ENCODE measurements at places on chromosomes 1 and 21. TPM values are rescaled to one million over a fixed set of nuclear protein-coding genes. Genes with fewer than 3 reads are reported as not detected.

The NGF gene
- polyA plus RNA-seq: 0.57 TPM

- H3K4me1 ChIP-seq: no peaks in the 10 kb centered on the region
- H3K27ac ChIP-seq: no peak overlapping the region
- no peaks in the 10 kb centered on the region for H3K36me3 ChIP-seq
- no peaks in the 10 kb centered on the region for H3K27me3 ChIP-seq
These were observed 21.9 kb upstream of the NEK2 start for GRCh38 chr1:211697356-211697755.

GRCh38 chr1:101364370-101365120 is 127.7 kb downstream of the S1PR1 start:
- no peaks in the 10 kb centered on the region for H3K4me1 ChIP-seq
- H3K4me3 ChIP-seq: no peak overlapping the region
- no peaks in the 10 kb centered on the region for H3K36me3 ChIP-seq
- no peak for DNase-seq
- no peak overlapping the region for H3K27ac ChIP-seq

The FCRL2 gene
- 0.03 TPM for polyA plus RNA-seq

- peaks cover 61% of the 10 kb centered on the region for H3K36me3 ChIP-seq
- no peak overlapping the region for H3K27ac ChIP-seq
- H3K4me3 ChIP-seq: no peak overlapping the region
- no peaks in the 10 kb centered on the region for H3K27me3 ChIP-seq
- peaks cover 19% of the 10 kb centered on the region for H3K4me1 ChIP-seq
- no peak for DNase-seq
These were observed 3.6 kb downstream of the ADPRS start for GRCh38 chr1:36092166-36092797.

GRCh38 chr1:10906866-10907519 is 105.5 kb upstream of the TARDBP start:
- no peak overlapping the region for H3K4me3 ChIP-seq
- H3K4me1 ChIP-seq: no peaks in the 10 kb centered on the region

DNA sequence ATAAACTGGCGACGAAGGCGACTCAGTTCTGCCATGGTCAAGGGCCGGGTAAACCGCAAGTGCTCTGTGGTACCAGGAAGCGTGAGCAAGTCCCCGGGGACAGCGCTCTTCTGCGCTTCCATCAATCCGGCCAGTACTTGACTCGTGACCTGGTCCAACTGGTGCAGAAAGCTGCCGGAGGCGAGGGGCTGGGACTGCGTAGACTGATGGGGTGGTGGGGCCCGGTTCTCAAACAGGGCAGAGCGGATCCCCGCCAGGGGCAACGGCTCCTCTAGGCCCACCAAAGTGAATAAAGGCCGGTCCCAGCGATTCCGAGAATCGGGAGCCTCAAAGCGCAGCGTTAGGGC is 852 bp downstream of the KTI12 start:
- peaks cover 19% of the 10 kb centered on the region for H3K4me1 ChIP-seq
- peaks cover 14% of the 10 kb centered on the region for H3K36me3 ChIP-seq
- peak overlapping the region; percentile 92 for H3K4me3 ChIP-seq
- H3K27me3 ChIP-seq: no peaks in the 10 kb centered on the region
- peak; percentile 67 for DNase-seq

DNA sequence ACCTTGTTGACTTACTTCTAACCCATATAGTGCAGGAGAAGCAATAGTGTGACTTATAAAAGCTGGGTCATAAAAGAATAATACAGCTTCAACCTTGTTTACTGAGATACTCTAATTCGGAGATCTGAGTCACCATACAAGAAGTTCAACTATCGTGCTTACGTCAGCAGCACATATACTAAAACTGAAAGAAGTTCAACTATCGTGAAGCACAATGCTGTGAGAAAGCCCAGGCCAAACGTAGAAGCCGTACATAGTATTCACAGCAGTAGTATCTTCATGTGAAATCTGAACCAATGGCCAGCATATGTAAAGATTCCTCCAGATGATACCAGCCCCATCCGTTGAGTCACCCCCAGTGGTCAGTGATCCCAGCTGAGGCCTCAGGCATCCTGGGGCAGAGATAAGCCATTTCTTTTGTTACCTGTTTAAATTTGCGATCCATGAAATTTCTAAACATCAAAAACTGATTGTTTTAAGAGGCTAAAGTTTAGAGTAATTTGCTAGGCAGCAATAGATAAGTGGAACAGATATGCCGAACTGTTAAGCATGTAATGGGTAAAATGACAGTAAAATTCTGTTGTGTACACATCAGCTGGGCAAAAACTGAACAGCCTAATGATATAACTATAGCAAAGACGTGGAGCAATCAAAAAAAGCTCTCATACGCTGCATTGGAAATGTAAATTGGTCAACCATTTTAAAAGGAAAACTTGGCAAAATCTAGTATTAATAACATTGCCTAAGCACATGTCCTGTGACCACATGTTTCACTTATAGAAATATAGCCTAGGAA is 53.9 kb upstream of the SAMD13 start:
- no peak overlapping the region for H3K27ac ChIP-seq
- no peaks in the 10 kb centered on the region for H3K36me3 ChIP-seq
- no peaks in the 10 kb centered on the region for H3K27me3 ChIP-seq
- no peak for DNase-seq
- H3K4me3 ChIP-seq: no peak overlapping the region

The SAMSN1 gene
- 0.53 TPM for polyA plus RNA-seq

The COL16A1 gene
- 2.9 TPM for polyA plus RNA-seq

- no peak overlapping the region for H3K4me3 ChIP-seq
- H3K36me3 ChIP-seq: no peaks in the 10 kb centered on the region
- no peaks in the 10 kb centered on the region for H3K4me1 ChIP-seq
- H3K27ac ChIP-seq: no peak overlapping the region
- peaks cover 15% of the 10 kb centered on the region for H3K27me3 ChIP-seq
- DNase-seq: no peak
These were observed 6.4 kb upstream of the WNT3A start for GRCh38 chr1:228000416-228000815.

- H3K27me3 ChIP-seq: no peaks in the 10 kb centered on the region
- DNase-seq: no peak
- H3K36me3 ChIP-seq: no peaks in the 10 kb centered on the region
- no peaks in the 10 kb centered on the region for H3K4me1 ChIP-seq
- H3K4me3 ChIP-seq: no peak overlapping the region
- no peak overlapping the region for H3K27ac ChIP-seq
These were observed 431.0 kb downstream of the DPYD start for GRCh38 chr1:97489834-97490233.

DNA sequence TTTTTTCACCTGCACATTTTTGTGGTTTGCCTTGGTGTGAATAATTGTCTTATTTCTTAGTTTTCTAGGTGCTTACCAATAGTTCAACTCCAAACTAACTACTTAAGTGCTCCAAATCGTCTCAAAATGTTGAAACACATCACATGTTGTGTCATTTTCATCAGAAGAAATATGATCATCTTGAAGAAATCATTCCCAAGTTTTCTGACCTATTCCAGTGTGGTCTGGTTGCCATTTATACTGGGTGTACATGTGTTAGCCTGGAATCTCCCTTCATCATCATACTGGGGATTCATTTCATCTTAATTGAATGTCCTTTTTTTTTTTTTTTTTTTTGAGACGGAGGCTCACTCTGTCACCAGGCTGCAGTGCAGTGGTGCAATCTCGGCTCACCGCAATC is 67.0 kb downstream of the EIF2B3 start:
- no peak overlapping the region for H3K4me3 ChIP-seq
- H3K4me1 ChIP-seq: no peaks in the 10 kb centered on the region
- no peaks in the 10 kb centered on the region for H3K36me3 ChIP-seq
- DNase-seq: no peak
- H3K27ac ChIP-seq: no peak overlapping the region
- no peaks in the 10 kb centered on the region for H3K27me3 ChIP-seq

The AADACL4 gene
- not detected for polyA plus RNA-seq

The SDC3 gene
- polyA plus RNA-seq: 3.3 TPM

The NBPF10 gene
- polyA plus RNA-seq: 1.3 TPM

GRCh38 chr1:109152196-109152595 is 38.3 kb downstream of the ELAPOR1 start:
- H3K27ac ChIP-seq: no peak overlapping the region
- H3K4me3 ChIP-seq: no peak overlapping the region
- no peak for DNase-seq
- peaks cover 27% of the 10 kb centered on the region for H3K4me1 ChIP-seq
- no peaks in the 10 kb centered on the region for H3K36me3 ChIP-seq

- no peak for DNase-seq
- H3K27ac ChIP-seq: no peak overlapping the region
- H3K4me1 ChIP-seq: no peaks in the 10 kb centered on the region
- no peaks in the 10 kb centered on the region for H3K27me3 ChIP-seq
These were observed 271.7 kb upstream of the C1orf174 start for GRCh38 chr1:4171480-4172450.

GRCh38 chr1:73998348-73998959 is 199.5 kb downstream of the LRRIQ3 start:
- DNase-seq: no peak
- no peaks in the 10 kb centered on the region for H3K36me3 ChIP-seq
- no peaks in the 10 kb centered on the region for H3K27me3 ChIP-seq
- no peak overlapping the region for H3K27ac ChIP-seq
- no peak overlapping the region for H3K4me3 ChIP-seq

GRCh38 chr1:170204121-170204520 is 58.4 kb downstream of the NTMT2 start:
- H3K27ac ChIP-seq: no peak overlapping the region
- H3K36me3 ChIP-seq: no peaks in the 10 kb centered on the region
- no peak for DNase-seq
- H3K4me3 ChIP-seq: no peak overlapping the region
- H3K27me3 ChIP-seq: no peaks in the 10 kb centered on the region

The FAM131C gene
- polyA plus RNA-seq: 0.51 TPM

DNA sequence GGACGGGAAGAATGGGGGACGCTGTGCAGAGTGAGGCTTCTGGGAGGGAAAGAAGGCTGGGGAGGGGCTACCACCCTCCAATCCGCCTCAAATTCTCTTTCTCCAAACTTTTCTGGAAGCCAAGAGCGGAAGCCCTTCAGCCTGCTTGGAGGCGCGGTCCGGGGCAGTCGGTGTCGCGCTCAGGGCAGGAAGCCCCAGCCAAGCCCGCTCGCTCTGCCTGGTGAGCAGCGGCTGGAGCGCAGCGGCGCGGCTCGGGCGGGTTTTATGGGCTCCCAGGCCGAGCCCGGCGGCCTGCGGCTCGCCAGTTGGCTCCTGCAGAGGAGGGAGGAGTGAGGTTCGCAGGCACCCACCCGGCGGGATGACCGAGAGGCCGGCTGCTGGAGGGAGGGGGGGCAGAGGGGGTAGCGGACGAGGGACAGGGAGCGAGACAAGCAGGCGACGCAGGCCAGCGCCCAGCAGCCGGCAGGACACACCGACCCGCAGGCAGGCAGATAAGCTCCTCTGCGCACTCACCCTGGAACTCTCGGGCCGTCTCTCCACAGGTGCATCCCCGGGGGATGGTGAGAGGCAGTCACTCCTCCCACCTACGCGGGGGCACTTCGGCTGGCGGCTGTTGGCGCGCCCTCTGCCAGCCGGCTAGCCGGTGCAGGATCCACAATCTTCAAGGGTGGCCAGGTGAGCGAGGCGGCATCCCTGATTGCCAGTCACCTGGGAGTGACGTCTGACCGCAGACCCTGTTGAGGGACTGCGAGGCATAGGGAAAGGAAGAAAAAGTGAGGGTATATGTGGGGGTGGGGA is at the start of gene AVPR1B:
AVPR1B (minus strand) TSS at position 238 of the 798 bp plus-strand sequence. CDS start 498 bp downstream, outside the sequence.
- peak within 1 kb of the TSS; percentile 57 for H3K4me3 ChIP-seq
- H3K36me3 ChIP-seq: no peaks in the 10 kb centered on the region

The ASAP3 gene
- polyA plus RNA-seq: 13.3 TPM

The C4BPA gene
- polyA plus RNA-seq: not detected

GRCh38 chr1:165875604-165876003 is 48.2 kb downstream of the UCK2 start:
- H3K4me3 ChIP-seq: no peak overlapping the region
- no peak for DNase-seq
- H3K36me3 ChIP-seq: no peaks in the 10 kb centered on the region
- H3K27me3 ChIP-seq: no peaks in the 10 kb centered on the region
- peaks cover 10% of the 10 kb centered on the region for H3K4me1 ChIP-seq
- H3K27ac ChIP-seq: no peak overlapping the region

GRCh38 chr1:37601441-37601840 is 5.7 kb upstream of the GNL2 start:
- H3K4me3 ChIP-seq: no peak overlapping the region
- no peak for DNase-seq
- H3K36me3 ChIP-seq: no peaks in the 10 kb centered on the region
- no peak overlapping the region for H3K27ac ChIP-seq
- peaks cover 3% of the 10 kb centered on the region for H3K4me1 ChIP-seq
- no peaks in the 10 kb centered on the region for H3K27me3 ChIP-seq

- no peaks in the 10 kb centered on the region for H3K36me3 ChIP-seq
- H3K27ac ChIP-seq: no peak overlapping the region
- no peak for DNase-seq
- no peaks in the 10 kb centered on the region for H3K27me3 ChIP-seq
- no peaks in the 10 kb centered on the region for H3K4me1 ChIP-seq
These were observed 12.0 kb upstream of the LGR6 start for GRCh38 chr1:202181586-202181985.

GRCh38 chr1:7442036-7442435 is 329.1 kb upstream of the VAMP3 start:
- H3K27me3 ChIP-seq: no peaks in the 10 kb centered on the region
- no peak for DNase-seq
- no peak overlapping the region for H3K27ac ChIP-seq
- no peaks in the 10 kb centered on the region for H3K4me1 ChIP-seq

DNA sequence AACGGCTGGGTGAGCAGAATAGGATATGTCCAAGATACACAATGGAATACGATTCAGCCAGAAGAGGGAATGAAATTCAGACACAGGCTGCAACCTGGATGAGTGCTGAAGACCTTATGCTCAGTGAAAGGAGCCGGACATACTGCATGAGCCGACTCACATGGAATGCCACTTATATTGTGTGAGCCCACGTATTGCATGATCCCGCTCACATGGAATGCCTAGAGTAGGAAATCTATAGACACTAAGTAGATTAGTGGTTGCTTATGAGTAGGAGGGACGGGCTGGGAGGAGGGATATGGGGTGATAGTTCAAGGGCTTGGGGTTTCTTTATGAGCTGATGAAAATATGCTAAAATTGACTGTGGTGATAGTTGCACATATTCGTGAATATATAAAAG is 26.8 kb downstream of the TMPRSS2 start:
- no peaks in the 10 kb centered on the region for H3K4me1 ChIP-seq
- no peaks in the 10 kb centered on the region for H3K36me3 ChIP-seq
- H3K27me3 ChIP-seq: peaks cover 2% of the 10 kb centered on the region
- no peak overlapping the region for H3K4me3 ChIP-seq
- H3K27ac ChIP-seq: no peak overlapping the region

- H3K4me3 ChIP-seq: no peak overlapping the region
- H3K27ac ChIP-seq: no peak overlapping the region
- no peaks in the 10 kb centered on the region for H3K36me3 ChIP-seq
These were observed 159.1 kb upstream of the CSF3R start for GRCh38 chr1:36641776-36642175.

The MSH4 gene
- 0.74 TPM for polyA plus RNA-seq

The SKI gene
- polyA plus RNA-seq: 7.7 TPM

The UTS2 gene
- 0.20 TPM for polyA plus RNA-seq

GRCh38 chr21:41761211-41761933 is 5.5 kb downstream of the RIPK4 start:
- peak overlapping the region; percentile 51 for H3K4me3 ChIP-seq
- peaks cover 14% of the 10 kb centered on the region for H3K27me3 ChIP-seq
- no peak overlapping the region for H3K27ac ChIP-seq

All from psoas muscle (tissue), 8 donors.